Muscle of back (tissue), 13 donors: ENCODE measurements at places on chromosomes 6 and 20. TPM values are rescaled to one million over a fixed set of nuclear protein-coding genes. Genes with fewer than 3 reads are reported as not detected.
A peak's percentile ranks its signal among the peaks of the same experiment; 100 is the strongest.

DNA sequence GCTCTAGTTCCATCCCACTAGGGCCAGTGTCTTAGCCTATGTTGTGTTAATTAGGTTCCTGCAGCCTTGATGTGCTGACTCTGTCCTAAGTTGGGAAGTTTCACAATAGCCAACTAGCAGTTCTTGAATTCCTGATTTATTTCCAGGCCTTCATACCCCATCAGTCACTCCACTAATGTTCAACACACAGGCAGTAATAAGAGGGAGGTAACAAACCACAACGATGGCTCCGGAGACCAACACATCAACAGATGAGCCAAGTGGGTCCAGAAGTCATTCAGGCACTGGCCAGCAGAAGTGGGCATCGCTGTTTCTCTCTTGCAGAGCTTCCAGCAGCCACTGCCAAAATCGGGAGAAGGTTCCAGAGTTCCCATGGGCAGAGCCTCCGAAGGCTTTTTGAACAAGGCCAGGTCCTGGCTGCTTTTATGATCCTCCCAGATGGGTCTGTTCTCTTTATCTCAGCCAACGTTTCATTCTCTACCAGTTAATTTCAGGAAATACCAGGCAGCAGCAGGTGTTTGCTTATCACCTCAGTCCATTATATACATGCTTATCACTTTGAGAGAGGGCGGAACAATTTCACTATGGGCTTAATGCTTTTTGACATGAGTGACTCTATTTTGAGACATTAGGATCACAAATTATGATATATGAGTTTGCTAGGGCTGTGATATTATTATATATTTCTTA lies 48.5 kb upstream of the NOP56 start:
- DNase-seq: no peak

- no peak for DNase-seq
Observed at GRCh38 chr6:149482545-149483333, 2.1 kb downstream of the ZC3H12D start.

- DNase-seq: no peak
Observed at GRCh38 chr6:53611342-53611741, 54.2 kb downstream of the KLHL31 start.

DNA sequence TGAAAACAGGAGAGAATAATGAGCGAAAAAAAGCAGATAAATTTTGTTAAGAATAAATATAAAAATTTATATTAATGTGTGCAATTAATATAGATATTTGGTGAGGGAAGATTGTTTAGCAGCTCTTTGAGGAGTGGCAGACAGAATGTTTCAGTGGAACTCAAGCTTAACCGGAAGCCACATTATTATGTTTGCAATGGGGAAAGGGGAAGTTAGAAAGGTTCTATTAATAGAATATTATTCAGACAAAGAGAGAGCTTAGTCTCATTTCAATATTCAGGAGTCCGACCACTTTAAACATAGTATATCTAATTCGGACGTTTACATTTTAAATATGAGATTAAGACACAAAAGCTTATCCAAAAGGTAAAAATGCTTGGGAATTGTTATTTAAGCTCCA lies 81.6 kb upstream of the KHDRBS2 start:
- DNase-seq: no peak

- DNase-seq: peak; percentile 95
Observed at GRCh38 chr6:26286168-26286877, 78.7 kb upstream of the BTN3A2 start.

GRCh38 chr6:161228921-161229591 lies 44.8 kb downstream of the AGPAT4 start:
- peak; percentile 40 for DNase-seq

GRCh38 chr20:44125332-44126127 lies 61.5 kb downstream of the JPH2 start:
- no peak for DNase-seq

- no peak for DNase-seq
Observed at GRCh38 chr6:137743493-137743892, 123.6 kb upstream of the TNFAIP3 start.

DNA sequence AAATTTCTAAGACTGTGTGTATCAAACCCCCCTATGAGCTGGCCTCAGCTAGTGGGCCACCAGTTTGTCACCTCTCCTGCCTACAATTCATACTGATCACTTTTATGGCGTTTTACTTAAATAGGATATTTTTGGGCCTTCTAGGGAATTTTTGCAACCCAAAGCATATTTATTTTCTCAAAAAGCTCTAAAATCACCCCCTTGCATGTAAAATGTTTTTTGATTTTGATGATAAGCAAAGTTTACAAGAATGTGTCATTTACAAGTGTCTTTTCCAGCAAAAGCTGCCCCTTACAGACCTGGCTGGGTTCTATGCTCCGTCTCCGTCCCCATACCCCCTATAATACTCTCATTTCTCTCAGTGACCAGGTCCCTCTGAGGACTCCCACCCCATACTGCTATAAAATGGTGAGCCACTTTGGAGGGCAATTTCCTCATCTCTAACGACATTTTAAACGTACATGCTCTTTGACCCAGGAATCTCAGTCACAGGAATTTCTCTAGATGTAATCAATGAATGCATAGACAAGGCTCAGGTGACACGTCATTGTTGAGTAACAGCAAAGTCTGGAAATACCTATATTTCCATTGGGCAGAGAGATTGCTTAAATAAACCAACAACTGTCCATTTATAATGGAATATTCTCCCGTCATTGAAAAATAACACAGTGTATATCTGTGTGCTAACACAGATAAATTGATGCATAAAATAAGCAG lies 13.9 kb upstream of the OCSTAMP start:
- DNase-seq: no peak

DNA sequence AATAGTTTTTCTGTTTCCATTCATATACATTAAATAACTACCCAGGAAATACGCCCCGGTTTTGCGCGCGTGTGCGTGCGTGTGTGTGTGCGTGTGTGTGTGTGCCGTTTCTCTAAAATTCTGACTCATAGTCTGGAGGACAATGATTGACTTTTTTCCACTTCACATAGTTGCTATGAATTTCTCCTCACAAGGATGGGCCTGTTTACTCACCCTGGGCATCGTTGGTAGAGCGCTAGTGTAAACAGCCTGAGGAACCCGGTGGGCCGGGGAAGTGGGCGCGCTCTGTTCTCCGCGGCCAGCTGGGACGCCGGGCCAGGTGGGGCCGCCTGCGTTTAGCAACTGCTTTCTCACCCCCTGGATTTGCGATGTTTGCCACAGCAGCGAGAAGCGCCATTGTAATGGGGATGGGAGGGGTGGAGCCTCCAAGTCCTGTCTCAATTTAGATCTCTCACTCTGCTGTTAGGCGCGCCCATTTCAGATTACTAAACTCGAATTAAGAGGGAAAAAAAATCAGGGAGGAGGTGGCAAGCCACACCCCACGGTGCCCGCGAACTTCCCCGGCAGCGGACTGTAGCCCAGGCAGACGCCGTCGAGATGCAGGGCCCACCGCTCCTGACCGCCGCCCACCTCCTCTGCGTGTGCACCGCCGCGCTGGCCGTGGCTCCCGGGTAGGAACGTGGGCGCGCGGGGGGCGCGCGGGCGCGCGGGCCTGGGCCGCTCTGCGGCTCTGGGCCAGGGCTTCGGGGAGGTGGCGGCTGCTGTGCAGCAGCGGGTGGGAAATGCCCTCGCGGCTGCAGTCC lies at the start of gene CD109:
Gene CD109 (plus strand): TSS at position 585 of the 803 bp plus-strand sequence. CDS start 13 bp downstream, at position 598.
- peak; percentile 72 for DNase-seq

- no peak for DNase-seq
Observed at GRCh38 chr6:3665608-3666007, 85.9 kb downstream of the PXDC1 start.

GRCh38 chr20:6632187-6632586 lies 135.3 kb upstream of the BMP2 start:
- DNase-seq: peak; percentile 50

- no peak for DNase-seq
Observed at GRCh38 chr6:30854285-30855040, 29.9 kb upstream of the DDR1 start.

- no peak for DNase-seq
Observed at GRCh38 chr6:119894811-119895210, 545.2 kb upstream of the MAN1A1 start.

GRCh38 chr20:62777528-62777830 lies 18.8 kb upstream of the MRGBP start:
- DNase-seq: no peak

- DNase-seq: no peak
Observed at GRCh38 chr20:19540392-19540791, 217.7 kb upstream of the RIN2 start.

- DNase-seq: no peak
Observed at GRCh38 chr6:47709160-47709559, 10.8 kb downstream of the ADGRF4 start.

DNA sequence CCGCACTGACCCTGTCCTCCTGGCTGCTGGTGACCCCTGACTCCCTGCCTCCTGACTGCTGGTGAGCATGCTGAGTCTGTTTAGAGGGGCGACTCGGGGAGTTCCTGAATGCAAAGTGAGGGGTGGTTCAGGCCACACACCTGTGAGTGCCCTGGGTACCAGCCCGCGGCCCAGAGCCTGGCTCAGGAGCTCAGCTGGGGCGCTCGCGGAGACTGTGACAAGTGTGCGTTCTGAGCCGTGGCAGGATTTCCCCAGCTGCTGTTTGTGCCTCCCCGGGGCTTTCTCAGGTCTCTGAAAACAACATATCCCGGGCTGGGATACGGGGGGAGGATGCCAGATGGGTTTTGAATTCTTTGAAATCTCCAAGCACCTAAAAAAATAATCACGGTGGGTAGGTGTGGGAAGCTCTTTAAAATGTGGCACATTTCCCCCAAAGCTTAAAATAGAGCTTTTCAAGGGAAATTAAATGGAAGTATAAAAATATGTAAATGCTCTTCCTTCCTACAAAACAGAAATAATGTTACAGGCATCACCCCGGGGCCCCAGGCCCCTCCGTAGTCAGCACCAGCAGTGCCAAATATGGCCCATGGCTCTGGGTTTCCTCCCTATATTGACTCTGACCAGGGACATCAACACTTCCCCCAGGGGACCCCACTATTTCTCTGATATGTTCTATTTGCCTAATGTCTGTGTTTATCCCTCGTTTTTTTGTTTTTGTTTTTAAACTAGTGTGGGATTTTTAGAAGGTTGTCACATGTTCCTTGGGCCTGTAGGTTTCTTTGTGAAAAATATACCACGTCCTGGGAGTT lies 49.9 kb upstream of the TAGAP start:
- DNase-seq: no peak

- DNase-seq: no peak
Observed at GRCh38 chr20:36109251-36109947, 45.1 kb upstream of the EPB41L1 start.

- no peak for DNase-seq
Observed at GRCh38 chr6:111631018-111631417, 25.3 kb upstream of the TRAF3IP2 start.

- no peak for DNase-seq
Observed at GRCh38 chr20:48889140-48889790, 32.2 kb upstream of the ARFGEF2 start.

The RIN2 gene
- 27.9 TPM for polyA plus RNA-seq

The CNR1 gene
- polyA plus RNA-seq: 0.95 TPM

The COL20A1 gene
- polyA plus RNA-seq: 8.2 TPM

The C6orf15 gene
- not detected for polyA plus RNA-seq

The DACT2 gene
- 1.4 TPM for polyA plus RNA-seq

The MAFB gene
- 17.2 TPM for polyA plus RNA-seq

The SLC13A3 gene
- polyA plus RNA-seq: 4.2 TPM

The RIPOR3 gene
- 13.2 TPM for polyA plus RNA-seq

The MROH8 gene
- 4.5 TPM for polyA plus RNA-seq

The HAO1 gene
- polyA plus RNA-seq: not detected

The POLH gene
- 13.9 TPM for polyA plus RNA-seq

The ADGRB3 gene
- polyA plus RNA-seq: 0.35 TPM

The WDR27 gene
- 33.0 TPM for polyA plus RNA-seq

The MYL9 gene
- polyA plus RNA-seq: 482 TPM
